CD4-positive, alpha-beta T cell treated with Interleukin-15 for 1 hour (primary cell): ENCODE measurements at places on chromosomes 3 and 15.

GRCh38 chr3:43327582-43327979 is 41.2 kb downstream of the SNRK start:
- no peak for DNase-seq

DNA sequence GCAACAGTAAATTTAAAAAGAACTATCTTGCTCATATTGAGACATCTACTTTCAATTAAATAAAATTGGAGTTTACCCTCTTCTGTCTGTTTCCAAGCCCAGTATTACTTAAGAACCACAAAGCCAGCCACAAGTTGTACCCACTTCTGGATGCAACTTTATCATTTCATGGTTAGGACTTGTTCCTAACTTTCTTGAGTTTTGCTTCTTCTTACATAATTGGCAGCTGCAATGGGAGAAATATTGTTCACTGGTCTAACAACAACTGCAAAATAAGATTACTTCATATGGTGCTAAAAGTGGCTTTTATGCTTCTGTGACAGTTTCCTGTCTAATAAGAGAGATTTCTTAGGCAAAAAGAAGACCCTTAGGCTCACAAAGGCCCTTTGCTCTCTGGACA is 240.6 kb downstream of the OTOL1 start:
- DNase-seq = no peak

- no peak for DNase-seq
These were observed 8.8 kb downstream of the DLL4 start for GRCh38 chr15:40937762-40938535.

DNA sequence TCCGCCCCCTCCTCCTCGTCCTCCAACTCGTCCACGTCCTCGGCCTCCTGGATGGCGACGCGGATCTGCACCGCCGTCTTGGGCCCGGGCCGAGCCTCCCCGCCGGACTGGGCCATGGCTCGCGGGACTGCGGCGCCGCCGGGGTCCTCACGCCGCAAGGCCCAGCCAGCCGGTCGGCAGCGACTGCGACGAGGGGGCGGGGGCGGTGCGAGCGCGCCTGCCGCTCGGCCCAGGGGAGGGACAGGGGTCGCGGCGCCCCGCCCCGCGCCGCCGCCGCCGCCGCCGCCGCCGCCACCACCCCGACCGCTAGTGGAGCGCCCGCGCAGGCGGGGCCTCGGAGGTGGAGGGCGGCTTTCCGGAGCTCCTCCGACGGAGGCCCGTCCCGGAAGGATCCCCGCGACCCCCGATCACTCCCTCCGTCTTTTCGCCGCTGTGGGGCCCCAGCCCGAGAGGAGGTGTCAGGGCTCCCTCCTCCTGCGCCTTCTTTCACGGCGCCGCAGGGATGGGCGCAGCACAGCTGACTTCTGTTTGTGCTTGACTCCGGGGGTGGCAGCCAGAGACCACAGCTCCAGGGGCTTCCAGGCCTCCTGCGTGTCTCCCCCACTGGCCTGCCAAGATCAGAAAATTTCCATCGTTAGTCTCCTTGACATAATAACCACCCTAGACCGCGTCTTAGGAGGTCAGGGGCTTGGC is at the start of gene LARP6:
TSS of gene LARP6 (minus strand) at position 185 of the 693 bp plus-strand sequence. CDS start at position 116, 69 bp downstream.
- no peak for DNase-seq

DNA sequence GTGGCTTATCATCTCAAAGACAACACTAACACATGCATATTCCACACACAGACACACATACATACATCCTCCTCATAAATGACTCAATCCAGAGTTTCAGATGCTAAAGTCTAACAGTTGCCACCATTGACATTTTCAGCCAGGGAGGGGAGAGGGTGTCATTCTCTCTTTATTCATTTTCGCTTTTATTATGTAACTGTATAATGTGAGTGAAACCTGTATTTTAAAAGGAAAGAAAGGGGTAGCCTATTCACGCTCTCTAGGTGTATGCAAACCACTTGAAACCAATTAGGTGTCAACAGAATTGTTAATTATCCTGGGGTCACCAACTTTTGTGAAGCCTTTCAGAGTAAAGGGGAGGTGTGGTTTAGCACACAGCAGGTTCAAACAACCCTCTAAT is 1282.9 kb downstream of the ROBO2 start:
- no peak for DNase-seq

- no peak for DNase-seq
These were observed 418.5 kb downstream of the NSUN3 start for GRCh38 chr3:94481226-94481898.
